HEK293T (cell line): ENCODE measurements at places on chromosomes 6 and 20.

DNA sequence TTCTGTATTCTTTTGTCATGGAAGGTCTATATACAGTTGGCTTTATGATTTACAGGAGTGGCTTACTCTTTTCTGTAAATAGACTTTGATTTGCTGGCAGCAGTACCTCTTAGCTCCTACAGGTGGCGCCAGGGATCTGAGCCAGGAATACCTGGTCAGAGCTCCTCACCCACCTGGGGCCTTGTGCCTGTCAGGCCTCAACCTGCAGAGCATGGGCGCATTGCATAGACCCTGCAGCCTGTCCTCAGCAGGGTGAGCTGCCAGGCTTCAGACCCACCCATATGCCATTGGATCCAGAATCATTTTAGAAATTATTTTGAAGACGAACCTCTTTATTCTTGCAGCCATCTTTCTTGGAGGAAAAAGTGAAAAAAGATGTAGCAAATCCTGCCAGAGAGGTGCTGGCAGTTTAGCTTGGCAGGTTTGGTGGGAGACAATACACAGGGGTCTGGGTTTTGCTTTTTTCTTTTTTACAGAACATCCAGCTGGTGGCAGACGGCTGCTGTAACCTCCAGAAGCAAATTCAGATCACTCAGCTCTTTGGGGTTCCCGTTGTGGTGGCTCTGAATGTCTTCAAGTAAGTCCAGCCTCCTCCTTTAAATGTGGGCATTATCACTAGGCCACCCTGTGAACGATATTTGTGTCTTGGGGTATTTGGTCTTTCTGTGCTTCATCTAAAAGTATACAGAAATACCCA lies 149.1 kb downstream of the MTHFD1L start:
- DNase-seq: peak; percentile 77

DNA sequence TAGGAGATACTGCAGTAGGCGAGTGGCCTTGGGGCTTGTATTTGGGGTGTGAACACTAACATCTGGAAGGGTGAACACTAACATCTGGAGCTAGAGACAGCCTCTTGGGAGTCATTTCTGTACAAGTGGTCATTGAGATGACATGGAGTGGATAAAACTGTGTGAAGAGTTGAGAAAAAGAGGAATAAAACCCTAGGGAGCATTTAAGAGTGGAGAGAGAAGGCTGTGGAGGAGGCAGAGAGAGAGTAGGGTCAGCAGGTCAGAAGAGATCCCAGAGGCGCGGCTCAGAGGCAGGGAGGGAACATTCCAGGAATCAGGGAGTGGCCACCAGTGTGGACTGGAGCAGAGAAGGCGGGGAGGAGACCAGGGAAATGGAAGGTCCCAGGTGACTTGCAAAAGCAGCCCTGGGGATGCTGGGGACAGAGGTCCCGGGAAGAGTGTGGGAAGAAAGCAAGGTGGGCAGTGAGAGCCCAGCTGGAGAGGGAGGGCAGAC lies 202.0 kb upstream of the RNF24 start:
- no peak for DNase-seq

- no peak for DNase-seq
Observed at GRCh38 chr6:21075986-21076385, 517.6 kb upstream of the SOX4 start.

DNA sequence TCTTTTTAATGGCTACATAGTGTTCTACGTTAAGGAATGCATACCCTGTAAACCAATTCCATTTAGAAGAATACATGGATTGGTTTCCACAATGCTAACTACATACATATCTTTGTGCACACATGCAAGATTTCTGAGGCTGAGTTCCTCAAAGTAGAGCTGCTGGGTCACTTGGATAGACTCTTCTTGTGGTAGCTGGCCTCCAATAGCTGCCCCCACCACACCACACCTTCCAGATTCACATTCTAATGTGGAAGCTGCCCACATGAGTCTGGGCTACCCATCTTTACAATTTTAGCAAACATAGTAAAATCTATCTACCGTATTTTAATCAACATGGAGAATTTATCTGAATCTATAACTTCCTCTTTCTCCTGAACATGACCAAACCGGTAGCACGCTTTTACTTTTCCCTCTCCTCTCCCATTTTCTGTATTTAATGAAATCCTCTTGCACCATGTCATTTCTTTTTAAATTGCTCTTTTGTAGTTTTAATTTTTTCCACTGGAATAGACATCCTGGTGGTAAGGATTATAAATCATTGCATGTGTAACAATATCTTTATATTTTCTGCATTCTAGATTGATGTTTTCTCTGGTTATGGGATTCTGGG lies 74.7 kb upstream of the CITED2 start:
- no peak for DNase-seq
